GF-D8 (cell line): ENCODE measurements at places on chromosomes 7 and 10.

- DNase-seq, result no peak
Measured at GRCh38 chr10:11934262-11934661, 108.3 kb downstream of the UPF2 start.

DNA sequence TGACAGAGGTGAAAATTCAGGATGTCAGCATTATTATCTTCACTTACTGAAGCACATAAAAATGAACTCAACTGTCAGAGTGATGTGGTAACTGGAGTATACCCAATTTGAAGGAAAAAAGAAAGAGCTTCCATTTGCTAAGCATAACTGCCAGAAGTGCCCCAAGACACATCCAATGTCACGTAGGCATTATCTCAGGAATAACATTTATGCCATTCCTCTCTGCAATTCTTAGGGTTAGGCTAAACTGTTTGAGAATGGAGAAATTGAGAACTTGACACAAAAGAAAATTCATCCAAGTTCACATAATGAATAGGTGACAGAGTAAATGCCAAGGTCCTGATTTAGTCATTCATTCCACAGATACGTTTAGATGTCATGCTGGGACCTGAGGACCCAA, 148.6 kb downstream of the GRM3 start:
- DNase-seq, result no peak

DNA sequence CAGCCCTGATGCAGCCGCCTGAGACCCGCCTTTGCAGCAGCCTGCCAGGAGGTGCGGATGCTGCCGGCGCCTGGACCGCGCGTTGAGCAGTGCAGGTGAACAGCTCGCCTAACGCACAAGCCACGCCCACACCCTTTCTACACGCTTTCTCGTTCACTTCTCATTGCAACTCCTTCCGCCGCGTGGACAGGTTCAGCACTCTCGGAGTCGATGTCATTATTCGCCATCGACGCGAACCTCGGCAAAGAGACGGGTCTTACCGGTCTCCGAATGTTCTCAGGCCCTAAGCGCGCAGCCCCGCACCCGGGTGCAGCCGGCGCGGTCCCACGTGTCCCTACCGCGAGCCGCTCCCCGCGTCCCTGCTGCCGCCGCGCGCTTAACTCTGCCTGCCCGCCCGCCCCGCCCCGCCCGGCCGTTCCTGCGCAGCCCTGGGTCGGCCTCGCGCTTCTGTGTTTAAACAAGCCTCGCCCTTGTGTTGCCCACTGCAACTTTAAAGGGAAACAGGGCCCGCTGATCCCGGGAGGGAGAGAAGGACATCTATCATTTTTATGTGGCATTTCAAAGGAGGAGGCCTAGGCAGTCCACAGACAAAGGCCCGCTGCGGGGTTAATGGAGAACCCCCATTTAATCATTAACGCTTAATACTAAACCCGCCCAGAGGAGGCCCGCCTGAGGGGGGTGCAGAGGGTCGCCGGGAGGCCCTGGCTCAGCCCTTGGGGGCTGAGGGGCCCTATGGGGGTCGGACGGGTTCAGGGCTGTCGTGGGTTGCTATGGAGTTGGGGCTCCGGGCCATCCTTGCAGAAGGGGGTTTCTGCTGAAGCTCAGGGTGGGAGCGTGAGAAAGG, 128.5 kb downstream of the WDR11 start:
- DNase-seq, result no peak

DNA sequence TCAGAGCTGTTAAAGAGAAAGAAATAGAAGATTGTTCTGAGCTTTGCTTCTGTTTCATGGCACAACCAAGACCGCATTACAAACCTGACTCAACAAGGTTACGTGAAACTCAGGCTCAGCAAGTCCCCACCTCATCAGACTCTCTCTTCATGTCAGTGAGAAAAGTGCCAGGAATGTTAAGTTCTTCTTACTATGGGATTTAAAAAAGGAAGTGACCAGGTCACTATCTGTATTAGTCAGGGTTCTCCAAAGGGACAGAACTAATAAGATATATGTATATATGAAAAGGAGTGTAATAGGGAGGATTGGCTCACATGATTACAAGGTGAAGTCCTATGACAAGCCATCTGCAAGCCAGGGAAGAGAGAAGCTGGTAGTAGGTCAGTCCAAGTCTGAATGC, 25.4 kb upstream of the PAPSS2 start:
- no peak for DNase-seq

DNA sequence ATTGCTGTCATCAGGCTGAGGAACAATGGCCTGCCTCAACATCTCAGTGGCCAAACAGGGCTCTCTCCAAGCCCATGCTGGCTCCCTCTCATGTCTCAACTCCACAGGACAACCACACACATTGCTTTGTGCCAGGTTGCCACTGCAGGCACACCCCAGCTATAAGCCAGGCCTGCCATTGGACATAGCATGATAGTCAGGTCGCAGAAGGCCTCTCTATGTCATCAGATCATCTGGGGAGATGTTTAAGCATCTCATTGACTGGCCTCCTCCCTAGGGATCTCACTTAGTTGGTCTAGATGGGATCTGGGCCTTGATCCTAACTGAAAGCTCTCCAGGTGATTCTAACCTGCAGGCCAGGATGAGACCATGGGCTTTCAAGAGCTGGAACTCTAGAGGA, 257.2 kb downstream of the GRID1 start:
- DNase-seq, result no peak

DNA sequence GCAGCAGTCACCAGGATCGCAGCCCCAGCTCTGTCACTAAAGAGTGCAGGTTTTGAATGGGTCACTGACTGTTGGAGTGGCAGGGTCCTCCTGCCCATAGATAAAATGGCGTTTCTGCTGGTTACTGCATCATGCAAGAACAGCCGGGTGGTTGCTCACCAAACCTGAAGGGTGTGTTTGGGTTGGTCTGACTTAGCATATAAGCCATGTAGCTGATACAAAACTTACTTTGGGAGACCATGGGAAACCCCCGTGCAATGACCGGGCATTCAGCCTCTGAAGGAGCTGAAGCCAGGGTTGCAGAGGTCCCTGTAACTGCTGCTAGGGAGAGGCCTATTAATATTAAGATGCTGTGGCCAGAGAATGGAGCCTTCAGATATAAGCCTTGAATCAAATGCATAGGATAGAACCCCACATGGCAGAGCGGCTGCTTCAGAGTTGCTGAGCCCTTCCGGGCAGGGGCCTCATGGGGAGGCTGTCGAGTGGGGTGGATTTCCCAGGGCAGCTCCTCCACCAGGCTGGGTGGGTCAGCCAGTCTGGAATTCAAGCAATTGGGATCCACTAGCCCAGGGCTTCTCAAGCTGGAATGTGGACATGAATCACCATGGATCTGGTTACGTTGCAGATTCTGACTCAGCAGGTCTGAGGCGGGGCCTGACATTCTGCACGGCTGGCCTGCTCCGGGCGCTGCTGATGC, 70.9 kb upstream of the CTBP2 start:
- DNase-seq, result no peak

DNA sequence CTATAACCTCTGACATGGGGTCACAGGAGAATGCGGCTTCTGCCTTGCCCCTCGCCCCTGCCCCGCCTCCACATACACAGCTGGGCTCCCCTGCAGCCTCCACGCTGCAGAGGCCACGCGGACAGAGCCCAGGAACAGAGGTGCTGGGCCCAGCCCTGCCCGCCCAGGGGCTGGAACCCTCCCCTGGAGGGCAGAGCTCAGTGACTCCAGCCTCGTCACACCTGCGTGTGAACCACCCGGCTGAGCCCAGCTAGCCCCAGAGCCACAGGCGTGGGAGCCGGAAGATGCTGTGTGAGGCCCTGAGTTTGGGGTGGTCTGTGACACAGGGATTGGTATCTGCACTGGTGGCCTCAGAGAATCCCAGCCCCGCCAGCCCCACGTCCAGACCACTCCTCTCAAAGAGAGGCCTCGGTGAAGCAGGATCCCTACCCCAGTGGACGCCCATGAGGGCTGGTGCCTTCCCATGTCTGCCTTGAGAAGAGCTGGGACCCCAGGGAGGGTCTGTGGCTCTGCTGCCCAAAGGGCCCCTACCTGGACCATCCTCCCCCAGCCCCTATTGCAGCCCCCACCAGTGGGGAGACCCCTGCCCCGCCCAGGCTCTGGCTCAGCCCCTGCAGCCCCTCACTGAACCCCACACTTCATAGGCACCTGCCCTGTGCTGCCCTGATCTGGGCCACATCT, 8.1 kb upstream of the ADAP1 start:
- DNase-seq, result no peak

DNA sequence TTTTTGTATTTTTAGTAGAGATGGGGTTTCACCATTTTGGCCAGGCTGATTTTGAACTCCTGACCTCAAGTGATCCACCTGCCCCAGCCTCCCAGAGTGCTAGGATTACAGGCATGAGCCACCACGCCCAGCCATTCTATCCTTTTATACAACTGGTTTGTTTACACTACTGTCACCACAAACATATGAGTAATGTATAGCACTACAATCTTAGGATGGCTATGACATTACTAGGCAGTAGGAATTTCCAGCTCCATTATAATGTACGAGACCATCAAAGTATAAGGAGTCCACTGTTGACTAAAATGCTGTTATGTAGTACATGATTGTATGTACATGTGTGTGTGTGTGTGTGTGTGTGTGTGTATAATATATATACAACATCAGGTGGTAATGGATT, 1126.1 kb upstream of the LRRN3 start:
- no peak for DNase-seq

DNA sequence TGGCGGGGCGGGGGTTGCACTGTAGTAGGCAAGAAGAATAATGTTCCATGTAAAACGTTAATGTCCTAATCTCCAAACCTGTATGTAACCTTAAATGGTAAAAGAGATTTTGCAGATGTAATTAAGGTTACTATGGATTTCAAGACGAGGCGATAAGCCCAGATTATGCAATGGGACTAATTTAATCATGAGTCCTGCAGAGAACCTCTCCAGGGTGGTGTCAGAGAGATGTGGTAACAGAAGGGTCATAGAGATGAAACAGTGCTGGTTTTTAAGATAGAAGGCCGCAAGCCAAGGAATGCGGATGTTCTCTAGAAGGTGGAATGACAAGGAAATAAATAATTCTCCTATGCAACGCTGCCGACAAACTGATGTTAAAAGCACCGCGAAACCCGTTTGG, 57.1 kb downstream of the UBE3C start:
- DNase-seq, result no peak

DNA sequence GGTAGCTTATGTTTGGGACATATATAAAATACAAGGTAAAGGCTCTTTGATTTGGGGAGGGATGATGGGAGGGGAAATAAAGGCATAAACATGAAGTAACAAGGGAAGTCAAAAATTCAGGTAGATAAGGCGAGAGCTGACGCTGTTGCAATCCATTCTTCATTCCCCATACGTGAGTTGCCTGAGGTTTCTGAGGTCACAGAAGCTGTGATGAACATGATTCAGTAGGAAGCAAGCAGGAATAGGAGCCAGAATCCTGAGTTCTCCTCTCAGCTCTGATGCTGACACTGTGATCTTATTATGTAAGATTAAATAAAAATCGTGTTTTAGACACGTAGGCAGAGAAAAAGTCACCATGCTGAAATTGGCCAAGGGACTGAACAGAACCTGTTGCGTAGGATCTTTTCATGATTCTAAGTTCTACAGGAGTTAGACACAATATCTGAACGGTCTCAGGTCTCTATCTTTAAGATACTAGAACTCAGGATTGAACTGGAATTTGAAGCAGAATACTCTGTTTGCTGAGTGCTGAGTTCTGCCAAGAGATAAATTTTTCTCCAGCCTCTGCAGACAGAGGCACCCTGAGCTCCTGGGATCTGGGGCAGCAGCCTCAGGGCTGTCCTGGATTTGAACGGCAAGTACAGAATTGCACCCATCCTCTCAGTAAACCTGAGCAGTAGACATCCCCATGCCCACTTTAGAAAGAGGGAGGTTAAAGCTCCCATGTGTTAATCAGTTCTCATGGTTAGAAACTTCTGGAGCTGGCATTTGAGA, 21.0 kb downstream of the KLF6 start:
- no peak for DNase-seq

DNA sequence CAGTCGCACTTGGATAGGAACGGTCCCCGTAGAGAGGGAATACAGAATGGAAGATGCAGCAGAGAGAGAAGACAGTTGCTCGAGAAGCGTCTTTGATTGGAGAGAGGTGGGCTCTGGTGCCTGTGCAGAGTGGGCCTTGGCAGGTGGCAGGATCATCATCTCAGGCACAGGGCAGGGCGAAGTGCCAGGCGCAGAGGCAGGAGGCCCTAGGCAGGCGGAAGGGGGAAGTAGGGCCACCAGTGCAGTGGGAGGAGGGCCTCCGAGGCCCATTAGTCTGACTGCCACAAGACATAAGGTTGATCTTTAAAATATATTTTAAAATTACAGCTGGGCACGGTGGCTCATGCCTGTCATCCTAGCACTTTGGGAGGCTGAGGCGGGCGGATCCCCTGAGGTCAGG, 10.1 kb downstream of the CARD11 start:
- no peak for DNase-seq

- no peak for DNase-seq
Measured at GRCh38 chr10:71846816-71847215, 4.2 kb downstream of the PSAP start.

DNA sequence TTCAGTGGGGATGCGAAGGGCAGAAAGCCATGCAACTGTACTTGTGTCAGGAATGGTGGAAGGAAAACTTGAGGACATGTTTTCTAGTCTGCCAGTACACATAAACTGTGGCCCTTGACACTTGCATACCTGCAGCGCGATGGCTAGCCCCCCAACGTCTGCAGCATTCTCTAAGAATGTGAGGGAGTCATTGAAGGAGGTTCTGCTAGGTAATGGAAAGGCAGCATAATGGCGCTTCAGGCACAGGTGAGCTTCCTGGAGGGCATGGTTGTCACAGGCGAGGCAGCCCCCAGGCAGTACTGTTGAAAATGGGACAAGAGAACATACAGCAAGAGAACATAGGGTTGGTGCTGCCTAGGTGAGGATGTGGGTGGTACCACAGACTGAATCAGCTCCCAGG, 3.5 kb downstream of the LLCFC1 start:
- DNase-seq, result no peak

DNA sequence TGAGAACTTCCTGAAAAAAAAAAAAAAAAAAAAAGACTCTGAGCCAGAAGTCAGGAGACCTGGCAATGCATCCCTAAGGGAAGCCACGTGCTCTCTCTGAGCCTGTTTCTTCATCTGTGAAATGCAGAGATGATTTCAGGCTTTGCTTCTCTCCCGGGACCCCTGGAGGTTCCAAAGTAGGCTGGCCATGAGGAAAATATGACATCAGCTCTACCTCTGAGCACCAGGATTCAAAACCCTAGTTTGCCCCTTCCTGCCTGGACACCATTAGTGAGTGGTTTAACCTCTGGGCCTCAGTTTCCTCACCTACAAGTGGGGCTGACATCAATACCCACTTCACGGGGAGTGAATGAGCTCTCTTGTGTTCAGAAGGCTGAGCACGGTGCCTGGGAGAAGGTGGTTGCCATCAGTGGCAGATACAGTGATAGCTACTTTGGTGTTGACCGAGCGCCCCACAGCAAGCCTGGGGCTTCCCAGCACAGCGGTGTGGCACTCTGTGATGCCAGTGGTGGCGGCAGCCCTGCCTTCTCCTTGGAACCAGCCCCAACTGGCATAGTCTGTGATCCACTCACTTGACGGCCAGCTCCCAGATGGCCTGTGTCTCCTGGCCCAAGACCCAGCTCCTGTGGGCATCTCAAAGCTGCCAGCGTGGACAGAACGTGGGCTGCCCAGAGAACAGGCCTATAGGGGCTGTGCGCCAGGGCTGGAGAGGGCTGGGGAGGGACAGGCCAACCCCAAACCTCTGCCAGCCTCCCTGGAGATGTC, 153.1 kb upstream of the UNC5B start:
- DNase-seq, result no peak

GRCh38 chr7:130970696-130971095, 236.7 kb upstream of the KLF14 start:
- DNase-seq, result no peak

GRCh38 chr7:47325337-47325736, 256.6 kb downstream of the TNS3 start:
- no peak for DNase-seq

- no peak for DNase-seq
Measured at GRCh38 chr10:21183025-21183424, 285.9 kb upstream of the NEBL start.

GRCh38 chr7:47587351-47587750, 5.4 kb upstream of the TNS3 start:
- DNase-seq, result no peak
